ENCODE measurements at places on chromosomes 16 and 17.

DNA sequence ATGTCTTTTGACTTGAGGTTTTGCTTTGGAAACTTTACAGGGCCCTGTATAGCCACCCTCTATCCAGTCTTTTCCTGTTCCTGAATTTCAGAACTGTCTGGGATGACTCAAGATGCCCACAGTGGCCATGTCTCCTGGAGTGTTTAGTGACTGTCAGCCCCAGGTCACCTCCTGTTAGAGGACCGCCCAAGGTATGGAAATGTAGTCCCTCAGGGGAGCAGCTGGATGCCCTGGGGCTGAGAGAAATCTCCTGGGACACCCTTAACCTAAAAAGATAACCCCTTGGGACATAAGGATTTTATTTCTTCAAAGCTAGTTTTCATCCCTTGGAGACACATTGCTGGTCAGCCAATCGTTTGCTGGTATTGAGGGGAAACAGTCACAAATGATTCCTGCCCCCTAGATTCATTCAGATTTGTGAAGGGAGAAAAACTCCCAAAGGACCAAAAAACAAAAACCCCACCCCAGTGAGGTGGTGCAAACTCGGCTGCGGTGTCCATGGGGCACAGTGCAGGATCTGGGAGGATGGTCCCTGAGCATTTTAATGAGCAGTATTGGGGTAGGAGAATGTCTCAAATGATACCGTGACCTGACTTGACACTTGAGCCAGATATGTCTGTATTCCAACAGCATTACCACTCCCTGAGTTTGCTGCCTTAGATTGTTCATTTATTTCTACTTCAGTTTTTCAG lies 1.7 kb downstream of the ZNF267 start:
- no peak for DNase-seq

- no peak for DNase-seq
These were observed 30.7 kb downstream of the HIC1 start for GRCh38 chr17:2085648-2085949.

DNA sequence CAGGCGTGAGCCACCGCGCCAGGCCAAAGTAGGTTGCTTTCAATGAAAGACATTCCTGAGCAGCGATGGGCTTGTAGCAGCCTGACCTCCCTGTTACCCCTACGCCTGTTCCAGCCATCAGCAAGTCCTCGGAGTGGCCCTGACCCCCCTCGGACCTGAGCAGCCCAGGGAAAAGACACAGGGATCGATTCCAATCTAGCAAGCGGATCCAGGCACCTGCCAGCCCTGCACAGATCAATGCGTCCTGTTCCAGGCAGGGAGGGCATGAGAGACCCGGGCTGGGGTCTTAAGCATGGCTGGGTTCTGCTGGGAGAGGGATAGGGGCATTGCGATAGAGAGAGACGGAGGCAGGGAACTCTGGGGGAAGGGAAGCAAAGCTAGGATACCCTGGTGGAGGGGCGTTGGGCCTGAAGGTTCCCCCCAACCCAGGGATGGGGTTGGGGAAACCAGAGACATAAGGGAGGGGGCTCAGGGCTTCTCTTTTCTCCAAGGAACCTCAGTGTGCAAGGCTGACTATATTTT lies 21.9 kb downstream of the SRCIN1 start:
- no peak for DNase-seq

GRCh38 chr16:80507538-80507937 lies 33.3 kb upstream of the DYNLRB2 start:
- DNase-seq: no peak

DNA sequence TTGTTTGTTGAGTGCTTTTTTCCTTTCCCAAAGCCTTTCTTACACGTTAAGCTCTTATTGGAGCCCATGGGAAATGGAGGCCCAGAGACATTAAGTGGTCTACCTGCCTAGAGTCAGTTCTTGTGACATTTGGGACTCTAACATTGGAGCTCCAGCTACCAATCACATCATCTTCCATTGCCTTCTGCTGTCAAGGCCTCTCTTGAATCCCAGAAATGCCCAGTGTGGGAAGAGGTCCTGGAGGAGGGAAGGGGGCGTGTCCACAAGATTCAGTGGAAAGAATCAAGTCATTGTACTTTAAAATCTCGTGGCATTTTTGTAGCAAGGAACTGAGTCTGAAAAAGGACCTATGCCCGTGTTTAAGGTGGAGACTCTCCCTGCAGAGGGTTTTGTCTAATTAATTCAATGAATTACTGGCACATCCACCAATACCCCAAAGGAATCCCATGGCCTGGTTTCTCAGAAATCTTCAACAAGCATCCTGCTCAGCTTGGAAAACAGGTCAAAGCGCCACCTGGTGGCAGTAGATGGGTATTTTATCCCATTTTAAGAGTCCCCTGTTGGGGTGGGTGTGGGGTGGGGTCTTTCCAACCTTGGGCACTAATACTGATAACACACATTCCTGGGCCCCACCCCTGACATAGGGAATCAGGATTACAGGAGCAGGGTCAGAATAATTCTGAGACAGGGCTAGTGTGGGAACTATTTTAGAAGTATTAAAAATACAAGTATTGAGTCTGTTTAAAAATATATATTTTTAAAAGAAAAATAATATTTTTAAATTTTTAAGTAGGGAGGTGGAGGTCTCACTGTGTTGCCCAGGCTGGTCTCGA lies 24.6 kb downstream of the GPT2 start:
- DNase-seq: no peak

DNA sequence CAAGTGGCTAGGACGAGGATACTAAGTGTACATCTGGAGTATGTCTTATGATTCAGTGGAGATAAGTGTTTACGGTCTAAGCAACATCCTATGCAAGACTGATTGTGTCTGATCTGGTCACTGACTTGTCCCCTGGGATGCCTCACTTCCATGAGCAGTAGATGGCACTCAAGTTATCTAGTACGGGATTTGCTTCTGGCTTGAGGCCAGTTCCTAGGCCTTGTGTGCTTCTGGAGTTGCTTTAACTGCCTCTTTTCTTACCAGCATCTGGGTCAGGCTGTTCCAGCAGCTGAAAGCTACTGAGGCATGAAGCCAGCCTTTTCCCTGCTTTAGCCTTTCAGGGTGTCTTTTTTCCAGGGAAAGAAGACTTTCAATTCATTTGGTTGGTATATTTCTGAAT lies 23.0 kb downstream of the SUPT6H start:
- DNase-seq: no peak

- no peak for DNase-seq
These were observed 92.0 kb upstream of the CDH5 start for GRCh38 chr16:66274335-66275110.

- no peak for DNase-seq
These were observed 16.7 kb downstream of the SALL1 start for GRCh38 chr16:51134269-51134812.

DNA sequence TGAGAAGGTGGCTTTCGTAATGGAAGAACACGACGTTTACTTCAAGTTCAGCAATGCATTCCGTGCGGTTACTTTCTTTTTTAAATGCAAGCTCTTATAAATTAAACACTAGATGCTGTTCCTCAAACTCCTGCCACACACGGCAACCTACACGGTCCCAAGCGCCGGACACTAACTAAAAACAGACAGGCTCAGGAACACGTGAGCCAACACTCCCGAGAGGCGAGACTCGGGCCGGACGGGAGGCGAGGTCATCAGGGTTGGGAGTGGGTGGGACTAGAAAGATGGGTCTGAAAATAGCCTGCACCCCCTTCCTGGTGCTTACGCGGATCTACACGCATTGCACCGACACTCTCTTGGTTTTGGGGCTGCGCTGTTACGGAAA lies 6.4 kb downstream of the CLCN7 start:
- no peak for DNase-seq

- DNase-seq: no peak
These were observed 39.0 kb upstream of the LGALS9 start for GRCh38 chr17:27591986-27592385.

GRCh38 chr16:60727851-60728250 lies 1308.4 kb downstream of the CDH8 start:
- DNase-seq: no peak

- DNase-seq: no peak
These were observed 23.7 kb downstream of the LASP1 start for GRCh38 chr17:38893607-38894006.

DNA sequence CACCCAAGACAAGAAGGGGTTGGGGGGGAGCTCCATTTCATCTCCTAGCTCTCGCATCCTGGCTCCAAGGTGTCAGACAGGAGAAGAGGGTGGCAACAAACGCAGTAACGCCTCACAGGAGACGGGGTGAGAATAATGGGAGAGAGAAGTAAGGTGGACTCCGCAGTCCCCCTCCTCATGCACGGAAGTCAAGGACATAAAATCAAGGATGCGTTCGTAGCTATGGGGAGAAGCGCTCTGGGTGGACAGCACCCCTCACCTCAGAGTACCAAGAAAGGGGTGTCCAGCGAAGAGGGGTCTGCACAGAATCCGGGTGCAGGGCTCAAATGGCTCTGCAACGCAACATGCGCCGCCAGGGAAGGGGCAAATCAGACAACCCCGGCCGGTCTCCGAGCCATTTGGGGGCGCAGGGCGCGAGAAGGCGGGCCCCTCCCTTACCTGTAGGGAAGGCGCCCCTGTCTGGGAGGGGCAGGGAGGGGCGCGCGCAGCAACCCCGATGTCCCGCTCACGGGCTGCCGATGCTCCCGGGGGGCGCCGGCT lies 555 bp downstream of the HDAC5 start:
- no peak for DNase-seq

DNA sequence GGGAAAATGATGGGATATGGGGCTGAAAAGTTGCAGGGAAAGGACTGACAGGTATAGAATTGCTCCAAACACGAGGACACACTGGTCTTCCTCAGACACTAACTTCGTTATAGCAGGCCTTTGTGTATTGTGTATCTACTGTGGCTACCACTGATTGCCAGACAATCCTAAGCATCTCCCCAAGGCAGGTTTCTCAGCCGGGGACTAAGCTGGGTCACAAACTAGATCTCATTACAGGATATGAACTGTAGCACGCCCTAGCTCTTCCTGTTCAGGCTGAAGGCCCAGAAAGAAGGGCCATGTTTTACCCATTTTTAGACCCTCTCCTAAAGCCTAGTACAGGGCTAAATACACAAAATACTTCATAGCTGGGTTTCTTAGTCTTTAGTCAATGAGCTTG lies 5.1 kb upstream of the RANGRF start:
- no peak for DNase-seq

GRCh38 chr17:28334666-28335200 lies 539 bp downstream of the IFT20 start:
- DNase-seq: no peak

DNA sequence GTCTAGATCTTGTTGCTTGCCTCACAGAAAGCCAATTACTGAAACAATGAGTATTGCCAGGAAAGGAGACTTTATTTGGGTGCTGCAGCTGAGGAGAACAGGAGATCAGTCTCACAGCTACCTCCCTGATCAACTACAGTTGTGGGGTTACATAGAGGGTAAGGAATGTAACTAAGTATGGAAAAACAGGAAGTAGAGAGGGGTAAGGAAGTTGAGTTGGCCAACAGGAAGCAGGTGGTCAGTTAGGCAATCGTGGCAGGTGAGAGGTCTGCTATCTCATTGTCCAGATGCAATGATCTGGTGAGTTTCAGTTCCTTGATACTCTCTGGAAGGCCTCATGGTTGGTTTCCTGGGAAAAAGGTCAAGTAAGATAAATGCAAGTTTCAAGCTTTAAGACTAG lies 333.1 kb upstream of the GOT2 start:
- DNase-seq: no peak
